ENCODE measurements at places on chromosomes 13 and 19.

DNA sequence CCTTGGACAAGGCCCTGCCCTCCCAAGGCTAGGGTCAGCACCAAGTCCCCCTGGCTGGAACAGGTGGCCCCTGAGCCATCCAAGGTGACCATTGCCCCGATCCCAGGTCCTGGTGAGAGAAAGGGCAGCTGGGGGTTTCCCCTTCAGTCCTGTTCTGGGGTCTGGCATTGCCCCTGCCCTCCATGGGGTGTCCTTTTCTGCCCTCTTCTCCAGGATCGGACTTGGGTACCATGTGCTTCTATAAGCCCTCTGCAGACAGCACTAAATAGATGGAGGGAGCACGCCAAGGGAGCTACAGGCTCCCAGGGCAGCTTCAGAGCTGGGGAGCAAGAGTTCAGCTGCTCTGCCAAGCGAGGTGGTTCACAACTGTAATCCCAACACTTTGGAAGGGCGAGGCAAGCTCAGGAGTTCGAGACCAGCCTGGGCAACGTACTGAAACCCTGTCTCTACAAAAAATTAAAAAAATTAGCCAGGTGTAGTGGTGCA is 13.5 kb upstream of the KCNN1 start:
- no peak for DNase-seq

GRCh38 chr19:2867025-2867991 is at the start of gene ZNF556:
Gene ZNF556 (plus strand): TSS chr19:2867335. CDS start chr19:2867422, 87 bp downstream.
- DNase-seq: no peak

DNA sequence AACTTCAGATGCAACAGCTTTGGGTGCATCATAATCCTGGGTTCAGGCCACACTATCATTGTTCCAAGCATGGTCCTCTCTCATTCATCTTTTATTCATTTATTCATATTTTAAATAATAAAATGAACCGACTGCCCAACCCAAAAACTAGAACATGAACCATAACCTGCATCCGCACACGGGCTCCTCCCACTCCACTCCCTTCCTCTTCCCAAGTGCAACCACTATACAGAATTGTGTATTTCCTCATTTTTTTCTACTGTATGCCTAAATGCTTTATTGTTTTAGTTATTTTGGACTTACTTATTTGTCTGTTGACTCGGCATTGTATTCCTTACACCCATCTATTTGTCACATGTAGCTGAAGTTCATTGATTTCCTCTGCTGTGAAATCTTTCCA is 30.7 kb upstream of the POMP start:
- no peak for DNase-seq

- no peak for DNase-seq
Measured at GRCh38 chr19:21638776-21639175, 128.6 kb downstream of the ZNF100 start.

DNA sequence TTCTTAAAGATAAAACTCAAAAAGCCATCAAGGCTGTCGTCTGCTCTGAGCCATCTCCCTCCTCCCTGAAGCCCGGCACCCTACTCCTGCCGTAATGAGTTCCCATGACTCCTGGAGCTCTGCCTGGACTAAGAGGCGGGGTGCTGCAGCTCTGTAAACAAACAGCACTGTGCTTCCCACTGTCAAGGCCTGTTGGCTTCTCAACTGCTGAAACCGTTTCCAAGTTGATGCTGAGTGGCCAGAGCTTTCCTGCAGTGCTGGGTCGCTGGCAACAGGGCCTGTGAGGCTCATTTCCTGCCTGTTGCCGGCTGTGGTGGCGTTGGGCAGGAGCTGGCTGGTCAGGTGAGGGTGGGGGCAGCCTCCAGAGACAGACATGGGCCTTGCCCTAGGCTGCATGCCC is 26.7 kb upstream of the ISYNA1 start:
- no peak for DNase-seq

DNA sequence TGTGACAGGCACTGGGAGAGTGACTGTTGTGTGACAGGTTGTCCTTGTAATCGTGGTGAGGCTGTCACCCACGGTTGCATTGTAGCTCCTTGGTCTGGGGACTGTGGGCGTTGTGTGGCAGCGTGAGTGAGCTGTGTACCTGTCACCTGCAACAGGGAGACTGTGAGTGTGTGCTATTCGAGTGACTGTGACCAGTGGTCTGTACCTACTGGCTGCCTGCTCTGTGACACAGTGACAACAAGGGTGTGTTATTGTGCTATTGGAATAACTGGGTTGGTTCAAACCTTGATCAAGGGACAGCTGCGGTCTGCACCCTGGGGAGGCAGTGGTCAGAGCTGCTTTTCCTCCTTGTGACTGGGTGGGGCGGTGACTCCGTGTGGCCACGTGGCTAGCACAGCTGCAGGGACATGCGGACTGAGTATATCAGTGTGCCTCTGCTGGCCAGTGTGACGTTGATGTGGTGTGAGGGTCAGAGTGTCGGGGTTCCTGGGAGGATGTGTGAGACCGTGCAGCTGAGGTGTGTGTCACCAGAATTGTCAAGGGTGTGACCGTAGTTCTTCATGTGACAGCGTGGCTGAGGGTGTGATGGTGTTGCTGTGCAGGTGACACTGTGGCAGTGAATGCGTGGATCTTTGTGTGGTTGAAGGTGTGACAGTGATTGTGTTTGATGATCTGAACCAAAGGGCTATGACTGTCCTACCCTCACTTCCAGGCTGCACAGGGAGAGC is 10.1 kb upstream of the NFIX start:
- no peak for DNase-seq

DNA sequence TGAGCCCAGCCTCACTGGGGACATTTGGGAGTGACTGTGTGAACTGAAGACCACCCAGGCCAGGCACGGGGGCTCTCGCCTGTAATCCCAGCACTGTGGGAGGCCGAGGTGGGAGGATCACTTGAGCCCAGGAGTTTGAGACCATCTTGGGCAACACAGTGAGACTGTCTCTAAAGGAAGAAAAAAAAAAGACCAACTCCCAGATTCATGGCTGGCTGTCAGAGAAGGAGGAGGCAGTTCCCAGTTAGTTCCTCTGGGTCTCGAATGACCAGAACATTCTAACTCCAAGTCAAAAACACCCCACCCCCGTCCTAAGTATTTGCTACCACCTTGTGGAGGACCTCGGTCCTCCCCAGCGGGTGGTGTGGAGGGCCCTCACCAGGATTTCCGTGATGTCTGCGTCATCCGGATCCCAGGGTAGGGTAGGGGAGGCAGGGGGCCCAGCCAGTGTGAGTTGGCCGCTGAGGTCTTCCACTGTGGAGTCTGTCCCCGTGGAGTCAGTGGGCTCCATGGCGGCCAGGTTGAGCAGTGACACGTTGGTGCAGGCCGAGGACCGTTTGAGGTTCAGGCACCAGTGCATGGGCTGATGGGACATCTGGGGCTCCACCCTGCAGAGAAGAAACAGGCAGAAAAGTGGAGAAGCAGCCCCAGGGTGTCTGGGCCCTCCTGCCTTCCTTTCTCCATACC is 1.3 kb downstream of the TSKS start:
- DNase-seq: no peak

DNA sequence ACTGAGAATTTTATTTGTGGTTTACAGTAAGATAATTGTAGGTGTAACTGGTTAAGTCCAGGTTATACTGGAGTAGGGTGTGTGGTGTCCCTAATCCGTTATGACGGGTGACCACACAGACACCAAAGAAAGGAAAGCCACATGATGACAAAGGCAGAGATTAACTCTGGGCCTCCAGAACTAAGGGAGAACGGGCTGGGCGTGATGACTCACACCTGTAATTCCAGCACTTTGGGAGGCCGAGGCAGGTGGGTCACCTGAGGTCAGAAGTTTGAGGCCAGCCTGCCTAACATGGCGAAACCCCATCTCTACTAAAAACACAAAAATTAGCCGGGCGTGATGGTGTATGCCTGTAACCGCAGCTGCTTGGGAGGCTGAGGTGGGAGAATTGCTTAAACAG is 10.2 kb upstream of the FUT2 start:
- DNase-seq: no peak

DNA sequence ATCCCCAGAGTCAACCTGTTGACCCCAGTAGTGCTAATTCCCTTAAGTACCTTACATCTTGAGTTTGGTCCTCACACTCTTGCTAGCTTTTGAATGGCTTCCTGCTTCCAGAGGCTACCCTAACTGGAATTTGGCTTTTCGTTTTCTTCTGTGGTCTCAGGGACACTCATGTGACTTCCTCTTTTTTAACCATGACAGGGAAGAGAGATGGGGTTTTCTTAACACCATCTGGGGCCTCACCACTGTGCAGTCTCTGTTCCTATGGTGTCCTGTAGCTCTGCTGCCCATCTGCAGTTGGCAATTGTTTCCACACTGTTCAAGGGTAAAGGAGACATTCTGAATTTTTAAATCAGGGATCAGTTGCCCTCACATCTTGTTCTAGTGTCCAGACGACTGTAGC is 66.7 kb downstream of the SLC10A2 start:
- DNase-seq: no peak

- DNase-seq: no peak
Measured at GRCh38 chr13:72316716-72317115, 410.7 kb downstream of the MZT1 start.

DNA sequence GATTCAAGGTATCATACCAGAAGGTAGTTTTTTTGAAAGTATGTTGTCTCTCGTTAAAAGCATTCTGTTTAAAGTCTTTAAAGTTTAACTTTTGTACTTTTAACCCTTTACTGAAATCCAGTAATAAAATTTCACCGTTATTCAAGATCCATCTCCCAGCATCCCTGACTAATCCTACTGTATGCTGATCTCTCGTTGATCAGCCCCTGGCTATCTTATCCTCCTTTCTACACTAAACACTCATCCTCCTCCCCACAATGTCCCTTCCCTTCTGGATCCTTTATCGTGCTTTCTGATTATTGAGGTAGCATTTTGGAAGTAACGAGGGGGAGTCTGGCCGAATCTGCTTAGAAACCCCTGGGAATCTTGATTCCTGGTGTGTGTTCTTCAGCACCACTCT is 1.3 kb downstream of the TPP2 start:
- DNase-seq: no peak

- DNase-seq: no peak
Measured at GRCh38 chr13:80145171-80145690, 195.7 kb downstream of the SPRY2 start.

GRCh38 chr13:45781553-45782326 is 69.8 kb downstream of the SIAH3 start:
- DNase-seq: no peak

- DNase-seq: no peak
Measured at GRCh38 chr19:7434391-7434790, 54.4 kb downstream of the PEX11G start.

DNA sequence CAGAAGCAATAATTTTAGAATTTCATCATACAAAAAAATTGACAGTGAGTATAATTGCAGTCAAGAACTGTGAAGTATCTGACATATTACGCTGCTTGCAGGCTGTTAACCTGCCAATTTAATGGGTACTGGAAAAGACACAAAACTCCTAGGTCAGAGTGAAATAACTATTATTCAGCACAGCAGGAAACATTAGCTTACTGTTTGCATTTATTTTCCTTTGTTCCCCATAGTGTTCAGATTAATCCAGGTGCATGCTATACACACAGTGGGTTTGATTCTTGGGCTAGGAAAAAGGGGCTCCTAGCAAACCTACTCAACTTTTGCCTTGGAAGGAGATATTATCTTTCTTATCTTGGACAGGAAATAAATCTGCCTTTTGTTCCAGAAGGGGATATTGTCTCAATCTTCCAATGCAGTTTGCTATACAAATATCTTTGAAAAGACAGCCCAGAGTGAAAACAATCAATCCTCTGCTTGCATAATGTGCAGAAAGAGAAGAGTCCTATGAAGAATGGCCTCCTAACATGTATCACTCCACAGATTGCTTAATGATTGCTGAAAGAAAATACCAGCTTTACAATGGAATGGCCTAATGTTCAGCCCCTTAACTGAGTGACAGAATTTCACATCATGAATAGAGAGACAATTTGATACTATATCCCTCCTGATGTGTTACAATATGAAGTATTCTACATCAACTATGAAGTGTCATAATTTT is 443.4 kb downstream of the TBC1D4 start:
- no peak for DNase-seq

GRCh38 chr13:101049166-101049850 is 367.0 kb downstream of the NALCN start:
- no peak for DNase-seq

DNA sequence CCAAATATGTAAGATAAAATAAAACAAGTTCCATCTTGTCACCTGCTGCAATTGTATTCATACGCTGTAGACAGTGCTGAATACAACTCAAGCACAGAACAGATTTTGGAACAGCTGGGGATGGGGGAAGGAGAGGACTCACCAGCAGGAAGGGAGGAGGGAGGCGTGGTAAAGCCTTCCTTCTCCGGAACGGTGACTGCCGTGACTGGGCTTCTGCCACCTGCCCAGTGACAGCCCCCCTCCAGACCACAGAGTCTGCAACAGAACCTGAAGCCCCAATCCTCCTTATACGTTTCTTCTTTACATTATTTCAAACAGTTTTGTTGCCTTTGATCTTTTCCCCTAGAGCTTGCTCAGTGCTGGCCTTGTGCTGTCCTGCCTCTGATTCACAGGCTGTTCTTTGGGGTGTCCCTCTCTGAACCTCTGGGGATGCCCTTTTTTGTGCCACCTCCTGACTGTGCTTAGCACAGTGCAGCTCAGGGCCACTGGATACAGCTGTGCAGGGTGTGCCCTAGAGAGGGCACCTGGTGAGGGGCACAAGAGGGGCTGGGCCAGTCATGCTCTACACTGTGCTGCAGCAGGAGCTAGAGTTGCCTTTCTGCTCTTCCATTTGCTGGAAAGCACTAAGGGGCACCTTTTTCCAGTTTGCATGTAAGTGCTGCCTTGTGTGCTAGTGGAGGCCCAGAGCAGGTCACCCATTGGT is 213.0 kb downstream of the ZIC5 start:
- DNase-seq: no peak

DNA sequence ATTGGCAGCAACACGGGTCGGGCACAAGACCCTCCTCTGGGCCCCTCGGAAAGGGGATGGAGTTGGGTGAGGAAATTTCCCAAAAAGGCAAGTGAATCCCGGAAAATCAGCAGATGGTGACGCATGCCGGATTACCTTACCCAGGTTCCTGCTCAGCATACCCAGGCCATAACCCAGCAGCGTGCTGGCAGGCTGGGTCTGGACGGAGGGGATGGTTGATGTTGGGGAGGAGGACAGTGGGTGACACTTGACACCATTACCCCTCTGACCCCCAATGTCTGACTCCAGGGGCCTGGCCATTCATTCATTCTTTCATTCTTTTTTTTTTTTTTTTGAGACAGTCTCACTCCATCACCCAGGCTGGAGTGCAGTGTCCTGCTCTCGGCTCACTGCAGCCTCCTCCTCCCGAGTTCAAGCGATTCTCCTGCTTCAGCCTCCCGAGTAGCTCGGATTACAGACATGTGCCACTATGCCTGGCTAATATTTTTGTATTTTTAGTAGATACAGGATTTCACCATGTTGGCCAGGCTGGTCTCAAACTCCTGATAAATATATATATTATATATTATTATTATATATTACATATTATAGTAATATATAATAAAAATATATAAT is 799 bp downstream of the PVR start:
- no peak for DNase-seq

- no peak for DNase-seq
Measured at GRCh38 chr19:42326969-42327368, 1.5 kb downstream of the MEGF8 start.

Data from T-helper 17 cell (primary cell).